Amygdala (tissue), 56 donors: ENCODE measurements at places on chromosomes 2 and 18.

DNA sequence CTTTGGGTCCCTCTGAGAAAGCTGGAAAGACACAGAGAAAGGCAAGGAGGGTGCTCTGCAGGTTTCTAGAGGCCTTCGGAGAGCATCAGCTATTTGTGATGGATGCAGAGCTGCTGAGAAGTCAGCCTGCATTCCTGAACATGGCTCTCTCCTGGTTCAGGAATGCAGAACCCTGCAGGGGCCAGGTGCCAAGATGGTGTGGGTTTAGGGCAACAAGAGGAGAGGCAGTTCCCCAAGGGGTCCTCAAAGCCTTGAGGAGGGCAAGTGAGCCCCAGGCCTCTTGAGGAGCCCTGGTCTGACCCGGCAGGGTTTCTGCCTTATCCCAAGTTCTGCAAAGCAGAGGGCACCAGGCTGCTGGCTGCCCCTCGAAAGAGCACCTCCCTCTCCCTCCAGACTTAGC lies 93.3 kb downstream of the HS1BP3 start:
- no peak for DNase-seq

DNA sequence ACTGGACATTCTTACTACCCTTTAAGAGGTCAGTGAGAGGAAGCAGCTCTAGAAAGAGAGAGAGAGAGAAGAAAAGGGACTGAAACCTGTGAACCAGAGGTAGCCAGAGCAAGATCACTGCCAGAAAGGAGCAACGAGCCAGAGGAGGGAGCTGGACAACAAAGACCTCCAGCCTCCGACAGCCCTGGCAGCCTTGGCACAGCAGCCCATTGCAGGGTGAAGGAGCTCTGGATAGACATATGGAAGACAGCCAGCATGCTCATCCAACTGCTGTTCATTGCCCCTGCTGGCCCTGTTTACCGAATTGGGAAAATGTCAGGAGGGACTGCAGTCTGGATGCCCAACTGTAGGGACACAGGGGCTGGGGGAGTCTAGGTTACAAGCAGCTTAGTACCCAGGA lies 228.4 kb upstream of the SLC35G4 start:
- DNase-seq, result no peak

- DNase-seq, result no peak
Observed at GRCh38 chr2:82340578-82341053, 2036.1 kb upstream of the LRRTM1 start.

GRCh38 chr18:42178376-42179080 lies 223.5 kb downstream of the PIK3C3 start:
- no peak for DNase-seq

- DNase-seq, result no peak
Observed at GRCh38 chr2:138023298-138023697, 59.0 kb downstream of the HNMT start.

DNA sequence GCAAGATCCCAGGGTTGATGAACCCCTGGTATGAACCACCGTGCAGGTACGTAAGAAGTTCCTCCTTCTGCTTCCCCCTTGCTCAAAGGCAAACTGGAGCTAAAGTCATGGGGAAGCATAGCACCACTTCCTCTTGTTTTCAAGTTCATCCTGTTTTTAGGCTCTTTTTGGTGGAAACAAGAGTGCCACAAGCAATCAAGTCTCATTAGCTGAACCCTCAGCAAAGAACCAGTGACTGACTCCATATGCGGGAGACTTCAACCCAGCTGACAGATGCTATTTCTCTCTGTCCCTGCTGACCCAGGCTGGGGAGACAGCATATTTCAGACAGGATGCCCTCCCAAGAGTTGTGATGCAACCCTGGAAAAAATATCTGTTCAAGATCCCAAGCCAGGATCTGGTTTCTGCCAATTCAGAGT lies 47.7 kb downstream of the BCL2 start:
- no peak for DNase-seq

- no peak for DNase-seq
Observed at GRCh38 chr2:10817413-10817812, 4.8 kb upstream of the PDIA6 start.
